ENCODE measurements at places on chromosomes 12 and 14.

GRCh38 chr12:57388425-57388824 lies 42.4 kb downstream of the R3HDM2 start:
- DNase-seq: no peak

DNA sequence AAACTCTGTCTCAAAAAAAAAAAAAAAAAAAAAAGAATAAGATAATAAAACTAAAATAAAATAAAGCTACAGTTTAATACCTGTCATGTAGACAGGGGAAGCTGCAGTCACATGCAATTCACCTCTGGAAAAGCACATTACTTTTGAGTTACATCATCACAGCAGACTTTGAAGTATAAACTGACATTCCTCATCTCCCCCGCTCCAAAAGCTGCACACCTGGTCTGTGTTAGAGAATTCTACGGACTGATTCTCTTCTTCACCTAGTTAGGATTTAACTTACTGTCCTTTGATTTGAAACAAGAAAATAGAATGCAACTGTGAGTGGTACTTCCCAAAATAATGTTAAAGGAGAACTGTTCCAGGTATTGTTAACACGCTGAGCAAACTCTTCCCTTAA lies 25.1 kb downstream of the SPPL3 start:
- no peak for DNase-seq

GRCh38 chr14:33949411-33949893 lies 1.4 kb downstream of the EGLN3 start:
- no peak for DNase-seq

DNA sequence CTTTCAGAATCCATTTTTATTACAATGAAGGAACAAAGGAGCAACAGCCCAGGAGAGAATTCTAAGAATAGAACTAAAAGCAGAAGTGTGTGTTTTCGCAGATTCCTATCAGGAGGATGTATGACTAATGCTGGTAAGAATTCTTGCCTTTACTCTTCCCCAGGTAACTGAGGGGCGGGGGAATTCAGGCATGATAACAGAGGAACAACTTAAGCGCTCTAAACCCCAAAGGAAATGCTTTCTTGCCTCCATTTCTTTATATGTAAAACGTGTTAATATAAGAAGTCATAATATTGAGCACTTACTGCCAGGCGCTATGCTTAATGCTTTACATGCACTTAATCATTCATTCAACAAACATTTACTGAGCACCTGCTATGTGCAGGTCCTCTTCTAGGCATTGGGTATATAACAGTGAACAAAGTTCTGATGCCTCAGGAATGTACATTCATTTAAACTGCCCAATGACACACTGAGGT lies 4.5 kb downstream of the HCAR1 start:
- no peak for DNase-seq

GRCh38 chr12:49031573-49032161 lies 13.1 kb upstream of the PRKAG1 start:
- no peak for DNase-seq

- DNase-seq: no peak
These were observed 104.7 kb upstream of the VASH1 start for GRCh38 chr14:76656592-76656991.

GRCh38 chr12:132404951-132405741 lies 75.8 kb upstream of the GALNT9 start:
- no peak for DNase-seq

- no peak for DNase-seq
These were observed 60.4 kb upstream of the METAP2 start for GRCh38 chr12:95413576-95413975.

GRCh38 chr12:82893896-82894295 lies 207.2 kb downstream of the TMTC2 start:
- no peak for DNase-seq

DNA sequence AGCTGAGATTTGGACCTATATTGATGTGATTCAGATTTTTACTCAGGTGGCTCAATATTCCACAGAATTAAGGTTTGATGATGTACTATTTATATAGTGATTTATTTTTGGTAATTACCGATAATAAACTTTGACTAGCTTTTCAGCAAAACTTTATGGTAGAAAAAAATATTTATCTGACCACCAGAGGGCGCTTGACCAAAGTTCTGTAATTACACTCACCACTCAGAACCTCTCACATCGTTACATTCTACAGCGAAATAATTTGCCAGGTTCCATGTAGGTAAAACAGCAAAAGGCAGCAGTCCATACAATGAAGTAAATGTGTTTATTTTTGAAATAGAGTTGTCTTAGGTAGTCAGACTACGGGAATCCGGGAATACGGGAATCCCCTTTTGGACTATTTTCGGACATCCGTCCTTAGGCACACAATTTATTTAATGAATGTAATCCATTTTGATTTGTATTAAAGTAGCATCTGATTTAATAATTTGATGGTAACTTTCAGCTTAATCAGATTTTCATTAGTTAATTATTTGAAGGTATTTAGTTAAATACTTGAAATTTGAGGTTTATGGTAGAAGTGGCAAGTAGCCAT lies 143.0 kb upstream of the DDHD1 start:
- DNase-seq: peak; percentile 41

DNA sequence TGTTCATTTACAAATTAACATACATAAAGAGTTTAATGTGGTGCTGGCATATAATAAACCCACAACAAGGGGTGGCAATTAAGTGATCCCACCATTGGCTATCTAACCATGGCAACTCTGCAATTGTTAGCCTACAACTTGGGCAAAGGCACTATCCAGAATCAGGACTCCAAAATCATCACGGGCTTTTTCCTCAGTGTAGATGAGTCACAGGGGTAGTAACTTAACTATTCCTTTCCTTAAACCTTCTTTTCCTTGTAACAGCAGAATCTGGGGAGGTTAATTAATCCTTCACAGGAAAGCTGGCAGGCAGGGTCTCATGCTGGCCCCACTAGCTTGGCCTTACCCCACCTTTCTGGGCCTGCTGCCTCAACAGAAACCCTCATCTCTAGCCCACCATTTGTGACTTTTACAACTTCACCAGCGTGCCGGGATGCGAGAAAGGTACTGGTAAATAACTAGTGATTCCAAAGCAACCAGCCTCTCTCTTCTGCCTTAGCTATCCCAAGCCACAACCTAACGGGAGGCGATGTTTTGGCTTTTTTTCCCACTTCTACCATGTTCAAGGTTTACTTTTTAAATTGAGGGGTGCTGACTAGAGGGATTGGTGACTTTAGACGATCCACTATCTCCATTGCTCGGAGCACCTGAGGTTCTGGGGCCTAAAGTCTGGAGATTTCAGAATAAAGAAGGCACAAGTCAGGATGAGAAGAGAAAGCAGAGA lies 744 bp downstream of the ATP5MC2 start:
- DNase-seq: no peak

- peak; percentile 27 for DNase-seq
These were observed at the start of gene SLC38A4 for GRCh38 chr12:46825591-46826414. Gene SLC38A4, minus strand, starts transcription at chr12:46825997. Its CDS starts 32,926 bp downstream, at chr12:46793071.

- DNase-seq: no peak
These were observed 260.4 kb downstream of the GALC start for GRCh38 chr14:87732562-87732961.

GRCh38 chr12:80937391-80938238 lies at the start of gene LIN7A:
Gene LIN7A, minus strand, starts transcription at chr12:80937934. Its CDS starts 212 bp downstream, at chr12:80937722.
- peak; percentile 59 for DNase-seq

DNA sequence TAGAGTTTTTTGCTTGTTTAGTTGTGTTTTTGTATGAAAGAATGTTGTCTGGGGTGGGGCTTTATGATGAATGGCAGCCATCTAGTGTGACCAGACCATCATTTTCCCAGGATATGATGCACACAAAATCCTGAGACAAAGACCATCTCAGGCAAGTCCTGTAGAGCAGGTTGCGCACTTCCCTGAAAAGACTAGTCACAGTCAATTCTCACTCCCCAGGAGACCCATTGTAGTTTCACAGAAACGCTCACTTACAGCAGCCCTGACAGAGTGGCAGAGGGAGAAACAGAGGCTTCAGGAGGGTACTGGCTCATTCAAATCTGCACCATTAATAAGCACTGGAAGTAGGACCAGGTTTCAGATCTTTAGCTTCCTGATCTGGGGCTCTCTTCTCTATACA lies 183.2 kb downstream of the TMEM117 start:
- no peak for DNase-seq

GRCh38 chr12:106918746-106919145 lies 37.0 kb upstream of the TMEM263 start:
- DNase-seq: peak; percentile 16

DNA sequence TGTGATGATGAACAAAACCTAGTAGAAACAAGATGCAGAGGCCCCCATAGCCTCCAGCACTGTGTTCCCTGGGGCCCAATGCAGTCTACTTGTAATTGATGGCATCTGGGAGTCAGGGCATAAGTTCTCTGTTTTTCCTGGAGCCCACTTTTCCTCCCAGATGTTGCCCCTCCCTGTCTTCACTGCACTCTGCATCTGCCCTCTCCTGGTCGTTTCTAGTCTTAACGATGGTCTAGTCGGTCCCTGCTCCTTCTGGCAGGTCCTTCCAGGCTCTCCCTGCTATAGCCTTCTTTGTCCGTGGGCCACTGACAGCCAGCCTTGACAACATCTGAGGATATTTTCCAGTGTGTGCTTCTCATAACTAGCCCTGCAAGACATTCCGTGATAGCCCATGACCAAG lies 208.3 kb downstream of the GXYLT1 start:
- no peak for DNase-seq

- DNase-seq: no peak
These were observed 119.9 kb upstream of the NCOR2 start for GRCh38 chr12:124687174-124687902.

DNA sequence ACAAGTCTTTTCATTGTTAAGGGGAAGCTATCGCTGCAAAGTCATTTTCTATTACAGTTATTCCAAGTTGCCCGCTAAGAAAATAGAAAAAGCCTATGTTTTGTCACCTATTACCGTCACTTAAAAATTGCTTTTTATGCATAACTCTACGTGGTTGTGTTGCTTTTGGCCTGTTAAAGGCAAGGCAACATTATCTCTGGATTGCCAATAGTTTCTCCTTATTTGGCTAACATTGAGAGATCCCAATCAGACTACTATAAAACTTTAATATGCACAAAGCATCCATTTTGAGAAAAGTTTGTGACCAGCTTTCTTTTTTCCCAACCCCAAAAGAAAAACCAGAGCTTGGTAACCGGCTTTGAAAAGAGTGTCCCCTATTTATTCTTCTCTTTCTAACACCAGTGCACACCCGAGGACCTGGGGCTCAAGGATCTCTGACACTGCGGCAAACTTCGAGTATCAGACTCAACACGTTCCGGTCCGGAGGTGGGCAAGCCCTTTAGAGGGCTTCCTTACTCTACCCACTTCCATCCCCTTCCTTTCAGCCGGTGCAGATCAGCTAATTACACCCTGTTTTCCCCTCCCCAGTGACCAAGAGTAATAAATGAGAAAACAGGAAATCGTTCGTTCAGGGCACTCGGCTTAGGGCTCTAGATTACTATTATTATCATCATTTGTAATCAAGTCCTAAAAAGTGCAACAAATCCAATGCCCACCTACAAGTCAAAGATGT lies 1.2 kb downstream of the PPP1R12A start:
- no peak for DNase-seq

DNA sequence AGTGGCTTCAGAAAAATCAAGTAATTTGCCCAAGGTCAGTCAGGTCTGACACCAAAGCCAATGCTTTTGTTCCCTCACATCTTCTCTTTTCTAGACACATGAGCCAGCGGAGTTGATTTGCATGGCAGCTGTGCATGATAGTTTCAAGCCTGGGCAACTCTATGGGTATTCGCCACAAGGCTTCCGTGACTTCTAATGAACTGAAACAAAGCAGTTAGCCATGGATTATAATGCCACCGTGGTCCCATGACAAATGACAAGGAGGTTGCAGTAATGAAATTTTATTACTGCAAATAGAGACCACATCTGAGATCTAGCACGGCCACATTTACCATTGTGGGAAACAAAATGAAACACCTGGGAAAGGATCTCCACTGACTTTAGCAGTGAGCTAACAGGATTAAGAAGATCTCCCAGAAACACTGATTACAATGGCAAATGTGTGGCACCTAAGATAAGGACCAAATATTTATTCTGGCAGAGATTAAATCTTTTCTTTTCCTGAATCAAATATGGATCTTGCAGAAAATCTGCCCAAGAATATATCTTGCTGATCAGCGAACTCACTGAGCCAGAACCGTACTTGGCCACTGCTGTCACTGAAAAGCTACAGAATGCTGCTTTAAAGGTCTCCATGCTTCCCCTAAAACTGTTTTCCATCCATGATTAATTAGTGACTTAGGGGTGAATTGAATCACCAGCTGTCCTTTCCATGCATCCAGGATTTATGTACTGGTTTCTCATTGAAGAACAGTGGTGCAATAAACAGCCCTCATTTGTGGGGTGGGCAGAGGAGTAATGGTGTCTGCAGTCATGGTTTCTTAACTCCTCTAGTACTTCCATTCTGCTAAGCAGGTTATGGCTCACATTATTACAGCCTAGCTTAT lies 551.0 kb downstream of the DIO2 start:
- DNase-seq: no peak

GRCh38 chr12:80794551-80794950 lies 77.8 kb downstream of the MYF5 start:
- DNase-seq: no peak

- no peak for DNase-seq
These were observed 13.3 kb downstream of the RNASE3 start for GRCh38 chr14:20904393-20905029.

DNA sequence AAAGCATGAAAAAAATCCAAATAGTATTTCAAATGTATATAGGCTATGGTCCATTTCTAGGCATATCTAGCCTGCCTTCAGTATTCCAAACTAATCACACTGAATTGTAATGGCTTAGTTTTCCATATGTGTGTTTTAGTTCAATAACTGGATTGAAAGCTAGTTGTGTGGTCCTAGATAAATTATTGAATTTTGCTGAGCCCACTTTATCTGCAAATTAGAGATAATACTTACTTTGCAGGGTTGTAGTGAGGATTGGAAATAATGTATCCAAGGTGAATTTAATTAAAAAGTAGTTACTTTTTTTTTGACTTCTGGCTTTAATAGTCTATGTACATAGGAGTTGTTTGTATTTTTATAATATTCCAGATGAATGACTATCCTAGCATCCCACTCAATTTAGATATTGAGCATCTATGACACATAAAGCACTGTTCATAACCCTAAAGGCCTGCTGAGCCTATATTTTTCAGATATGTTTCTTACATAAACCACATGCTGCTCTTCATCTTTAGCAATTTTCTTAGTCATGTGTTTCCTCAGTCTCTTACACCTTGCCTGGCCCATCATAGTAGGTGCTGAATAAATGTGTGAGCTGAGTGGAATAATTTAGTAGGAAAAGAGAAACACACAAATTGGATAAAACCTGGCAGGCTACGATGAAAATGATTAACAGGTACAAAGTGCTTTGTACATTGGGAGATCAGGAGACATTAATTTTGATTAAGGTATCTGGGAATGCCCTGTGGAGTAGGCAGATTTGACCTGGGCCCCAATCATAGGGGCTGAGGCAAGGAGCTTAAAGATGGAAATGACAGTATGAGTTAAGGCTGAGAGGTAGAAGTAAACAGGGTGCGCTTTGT lies 1.1 kb upstream of the ATP23 start:
- DNase-seq: no peak

DNA sequence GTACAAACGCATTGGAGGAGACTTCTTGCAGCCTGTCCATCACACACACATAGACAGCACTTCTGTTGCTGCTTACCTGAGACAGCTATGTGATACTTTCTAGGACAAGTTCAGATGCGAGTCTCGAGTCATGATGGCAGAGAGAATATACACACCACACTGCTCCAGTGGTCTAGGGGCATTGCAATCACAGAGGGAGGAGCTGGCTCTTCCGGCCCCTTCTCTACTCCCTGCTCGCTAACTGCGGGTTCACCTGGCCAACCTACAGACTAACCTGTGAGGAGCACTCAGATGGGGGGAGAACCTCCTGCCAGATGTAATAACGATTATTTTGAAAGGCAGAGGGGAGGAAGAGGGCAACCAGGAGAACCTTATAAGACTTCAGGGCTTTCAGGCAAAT lies 30.7 kb downstream of the EMP1 start:
- no peak for DNase-seq
